ENCODE measurements at places on chromosomes 5 and 9.

- no peak for DNase-seq
These were observed 229.5 kb downstream of the AP3B1 start for GRCh38 chr5:78064941-78065472.

GRCh38 chr9:115786321-115786720, 367.3 kb upstream of the PAPPA start:
- DNase-seq, result no peak

DNA sequence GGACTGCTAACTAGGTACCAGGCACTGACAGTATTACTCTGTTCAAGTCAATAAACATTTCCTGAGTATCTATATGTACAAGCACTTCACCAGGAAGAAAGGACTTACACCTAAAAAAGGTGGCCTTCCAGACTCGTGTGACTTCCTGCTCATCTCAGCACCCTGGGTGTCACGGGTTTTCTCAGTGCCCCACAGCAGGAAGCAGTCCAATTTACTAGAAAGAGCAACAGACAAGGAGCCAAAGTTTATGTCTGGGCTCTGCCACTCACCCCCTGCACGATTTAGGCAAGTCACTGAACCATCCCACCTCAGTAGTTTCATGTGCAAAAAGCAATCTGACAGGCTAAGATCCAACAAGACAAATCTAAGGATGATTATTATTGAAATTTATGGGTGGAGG, 92.4 kb downstream of the TMEM215 start:
- DNase-seq, result no peak

DNA sequence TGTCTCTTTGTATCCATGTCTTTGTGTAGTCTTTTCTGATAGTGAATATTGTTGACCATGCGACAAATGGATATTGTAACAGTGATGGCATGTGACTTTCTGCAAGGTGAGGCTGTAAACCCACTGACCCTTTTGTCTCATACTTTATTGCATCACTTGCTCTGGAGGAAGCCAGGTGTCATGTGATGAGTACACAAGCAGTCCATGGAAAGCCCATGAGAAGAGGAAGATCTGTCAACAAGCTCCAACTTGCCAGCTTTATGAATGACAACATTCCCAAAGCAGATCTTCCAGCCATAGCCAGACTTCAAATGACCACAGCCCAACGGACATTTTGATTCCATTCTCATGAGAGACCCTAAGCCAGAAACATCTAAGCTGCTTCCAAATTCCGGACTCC, 450.1 kb upstream of the ACTBL2 start:
- DNase-seq, result no peak

GRCh38 chr5:66869347-66869746, 273.2 kb downstream of the MAST4 start:
- no peak for DNase-seq

- DNase-seq, result no peak
These were observed 8.3 kb upstream of the SLC25A48 start for GRCh38 chr5:135826221-135826525.

GRCh38 chr9:84216151-84216550, 124.4 kb downstream of the SLC28A3 start:
- DNase-seq, result no peak

DNA sequence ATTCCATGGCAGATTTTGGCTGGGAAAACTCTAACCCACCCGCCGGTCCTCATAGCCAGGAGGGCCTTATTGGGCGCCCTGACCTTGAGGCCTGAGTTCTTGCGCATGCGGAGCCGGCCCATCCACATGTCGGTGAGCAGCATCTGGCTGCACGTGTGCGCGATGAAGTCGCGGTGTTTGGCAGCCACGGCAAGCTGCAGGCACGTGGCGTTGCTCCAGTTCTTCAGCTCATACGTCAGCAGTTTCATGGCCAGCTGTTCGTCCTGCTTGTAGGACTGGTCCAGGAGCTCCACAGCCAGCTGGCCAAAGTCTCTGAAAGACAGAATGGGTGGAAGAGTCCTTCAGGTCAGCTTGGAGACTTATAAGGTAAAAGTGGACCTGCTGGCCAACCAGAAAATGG, 204.3 kb upstream of the KLF9 start:
- DNase-seq, result no peak
